Esophagus squamous epithelium (tissue), 5 donors: ENCODE measurements at places on chromosomes 1 and 21.

- no peak for DNase-seq
Measured at GRCh38 chr1:162357681-162358266, 18.9 kb downstream of the SPATA46 start.

- no peak for DNase-seq
Measured at GRCh38 chr1:209622841-209623829, 29.1 kb downstream of the LAMB3 start.

GRCh38 chr1:12397462-12398450 is 167.9 kb downstream of the VPS13D start:
- DNase-seq: no peak

DNA sequence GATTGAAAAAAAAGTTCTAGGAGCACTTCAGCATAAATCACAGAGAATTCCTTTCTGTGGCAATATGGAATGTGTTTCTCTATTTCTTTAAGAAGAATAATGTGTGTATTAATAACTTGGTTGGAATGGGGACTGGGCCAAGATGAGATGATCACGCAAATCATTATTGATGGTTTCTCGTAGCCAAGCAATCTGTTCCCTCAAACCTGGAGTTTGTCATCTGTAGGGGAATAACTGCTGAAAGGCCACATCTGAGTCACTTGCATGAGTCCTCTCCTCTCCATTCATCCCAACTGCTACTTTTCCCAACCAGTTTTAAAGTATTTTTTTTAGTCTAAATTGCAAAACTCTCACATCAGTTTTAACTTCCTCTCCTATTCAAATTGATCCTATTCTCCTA is 480.4 kb downstream of the PLPP3 start:
- DNase-seq: no peak

- DNase-seq: no peak
Measured at GRCh38 chr1:160428053-160428452, 27.7 kb downstream of the VANGL2 start.

DNA sequence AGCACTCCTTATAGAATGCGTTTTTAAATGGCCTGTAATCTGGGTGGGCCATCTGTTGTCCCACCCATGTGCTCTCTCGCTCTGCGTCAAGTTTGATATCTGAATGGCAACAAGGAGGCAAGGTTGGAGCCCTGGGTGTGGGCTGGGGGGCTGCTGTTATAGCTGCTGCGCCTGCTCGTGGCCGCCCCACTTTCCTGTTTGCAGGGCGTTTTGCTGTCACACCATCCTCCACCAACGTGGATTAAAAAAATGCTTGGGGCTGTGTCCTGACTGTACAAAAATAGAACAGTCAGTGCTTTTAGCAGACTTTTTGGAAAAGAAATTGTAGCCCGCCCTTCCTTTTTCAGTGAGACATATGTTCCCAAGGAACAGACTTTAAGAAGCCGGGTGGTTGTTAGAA is 25.4 kb downstream of the UMODL1 start:
- no peak for DNase-seq

DNA sequence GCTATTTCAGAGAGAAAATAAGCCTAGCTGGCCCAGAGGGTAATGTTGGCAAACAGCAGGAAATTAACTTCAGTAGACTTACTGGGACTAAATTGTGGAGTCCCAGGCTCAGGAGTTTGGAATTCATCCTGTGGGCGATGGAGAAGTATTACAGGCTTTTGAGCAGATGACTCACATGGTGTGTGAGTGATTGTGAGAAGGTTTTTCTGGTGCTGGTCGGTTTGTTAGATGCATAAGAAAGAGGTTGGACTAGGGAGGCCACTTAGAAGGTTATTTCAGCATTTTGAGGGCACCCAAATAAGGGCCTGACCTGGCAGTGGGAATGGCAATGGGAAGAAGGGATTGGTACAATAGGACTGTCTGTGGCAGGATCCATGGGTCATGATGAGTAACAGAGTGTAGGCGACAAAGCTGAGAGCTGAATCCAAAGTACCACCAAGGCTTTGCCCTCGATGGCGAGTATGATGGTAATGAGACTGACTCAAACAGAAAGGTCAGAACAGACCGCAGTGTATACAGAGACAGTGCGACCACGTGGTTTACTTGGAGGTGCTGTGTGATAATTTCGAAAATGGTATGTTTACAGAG is 69.2 kb upstream of the KIF26B start:
- DNase-seq: no peak

GRCh38 chr1:184022668-184023067 is 14.9 kb downstream of the COLGALT2 start:
- DNase-seq: no peak

GRCh38 chr1:236904892-236905741 is 99.1 kb downstream of the MT1HL1 start:
- no peak for DNase-seq

- DNase-seq: no peak
Measured at GRCh38 chr1:200279810-200280411, 129.9 kb downstream of the ZNF281 start.

DNA sequence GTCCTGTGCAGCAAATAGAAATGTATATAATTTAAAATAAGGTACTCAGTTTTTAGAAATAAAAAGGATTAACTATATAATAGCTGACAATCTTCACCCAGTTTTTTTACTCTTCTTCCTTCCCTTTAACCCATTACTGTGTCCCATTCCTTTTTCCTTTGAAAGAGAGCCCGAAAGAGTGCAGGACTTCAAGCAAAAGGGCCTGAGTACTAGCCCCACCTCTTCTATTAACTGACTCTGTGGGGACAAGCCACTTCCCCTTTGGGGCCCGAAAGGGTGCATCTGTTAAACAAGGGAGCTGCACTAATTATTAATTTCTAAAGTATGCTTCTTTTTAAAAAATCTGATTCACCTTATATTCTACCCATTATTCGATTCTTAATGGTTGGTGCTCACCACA is 3.3 kb downstream of the USP24 start:
- no peak for DNase-seq

DNA sequence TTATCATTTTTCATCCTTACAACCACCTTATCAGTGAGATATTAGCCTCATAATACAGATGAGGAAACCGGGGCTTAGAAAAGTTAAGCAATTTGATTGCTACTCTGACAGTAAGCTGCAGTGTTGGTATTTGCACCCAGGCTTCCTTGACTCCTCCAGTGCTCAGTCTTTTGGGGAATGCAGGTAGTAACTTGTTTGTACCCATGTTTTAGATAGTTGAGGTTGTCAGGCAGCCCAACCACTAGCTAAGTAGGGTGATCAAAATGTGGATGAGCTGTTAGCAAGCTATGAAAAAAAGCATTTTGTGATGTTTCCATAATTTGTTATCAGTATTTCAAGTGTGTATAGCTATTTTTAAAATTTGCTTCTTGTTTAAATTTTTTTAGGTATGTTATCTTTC is 80.8 kb downstream of the SASS6 start:
- no peak for DNase-seq

DNA sequence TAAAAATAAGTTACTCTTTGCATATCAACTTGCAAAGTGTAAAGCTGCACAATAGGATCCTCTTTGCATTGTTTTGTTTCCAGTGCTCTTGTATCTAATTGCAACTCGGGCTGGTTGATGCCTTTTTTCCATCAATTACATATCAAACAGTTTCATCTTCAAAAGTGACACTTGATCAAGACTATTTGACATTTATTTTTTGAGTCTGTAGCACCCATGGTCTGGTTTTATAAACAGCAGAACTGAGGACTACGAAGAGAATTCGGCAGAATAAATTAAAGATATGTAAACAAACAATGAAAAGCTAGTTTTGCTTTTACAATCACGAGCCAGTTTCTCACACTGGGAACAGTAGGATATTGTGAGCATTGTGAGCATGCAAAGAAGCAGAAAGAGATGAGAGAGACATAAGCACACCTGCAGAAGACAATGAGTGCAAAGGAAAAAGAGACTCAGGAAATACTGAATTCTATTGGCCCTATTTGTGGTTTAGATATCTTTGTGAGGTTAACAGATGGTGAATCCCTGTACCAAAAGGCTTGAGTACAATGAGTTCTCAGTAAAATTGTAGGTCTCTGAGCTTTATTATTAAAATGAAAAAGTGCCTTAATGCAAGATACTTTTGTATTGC is 45.4 kb downstream of the RPL5 start:
- no peak for DNase-seq

GRCh38 chr1:197951089-197951488 is 33.9 kb downstream of the LHX9 start:
- DNase-seq: no peak

- DNase-seq: no peak
Measured at GRCh38 chr1:177206831-177207355, 36.1 kb downstream of the BRINP2 start.

- no peak for DNase-seq
Measured at GRCh38 chr1:94929351-94930217, 2.7 kb upstream of the CNN3 start.

- DNase-seq: no peak
Measured at GRCh38 chr1:153563991-153564390, 1.7 kb downstream of the S100A2 start.

DNA sequence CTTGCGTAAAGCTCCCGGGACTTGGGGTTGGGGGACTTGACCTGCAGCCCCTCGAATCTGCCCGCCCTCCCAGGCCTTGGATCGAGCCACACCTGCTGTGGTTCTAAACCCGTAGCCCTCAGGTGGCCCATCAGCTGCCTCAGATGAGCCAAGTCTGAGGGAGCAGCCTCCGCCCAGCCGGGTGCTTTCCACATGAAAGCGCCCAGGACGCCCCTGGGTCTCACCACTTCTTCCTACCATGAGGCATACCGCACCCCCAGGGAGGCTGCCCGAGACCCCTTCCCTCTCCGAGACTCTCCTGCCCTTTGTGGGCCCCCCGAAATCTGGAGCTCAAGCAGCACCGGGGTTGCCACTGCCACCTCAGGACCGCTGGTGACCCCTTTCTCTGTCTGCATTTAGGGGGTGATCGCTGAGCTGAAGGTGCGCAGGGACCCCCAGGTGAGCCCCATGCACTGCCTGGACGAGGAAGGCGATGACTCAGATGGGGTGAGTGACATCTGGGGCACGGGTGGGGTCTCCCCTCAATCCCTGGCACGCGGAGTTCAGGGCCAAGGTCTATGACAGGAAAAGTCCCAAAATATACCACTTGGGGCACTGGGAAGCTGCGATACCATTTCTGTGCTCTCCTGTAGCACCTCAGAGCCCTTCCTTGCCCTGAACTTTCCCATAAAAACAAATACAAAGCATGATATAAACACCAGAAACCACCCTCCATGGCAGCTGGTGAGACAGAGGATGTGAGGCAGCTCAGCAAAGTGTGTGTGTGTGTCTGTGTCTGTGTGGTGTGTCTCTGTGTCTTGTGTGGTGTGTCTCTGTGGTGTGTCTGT is 68.5 kb downstream of the SLC19A1 start:
- DNase-seq: no peak

GRCh38 chr1:23497777-23498439 is 13.9 kb upstream of the ASAP3 start:
- no peak for DNase-seq

GRCh38 chr1:59908682-59909081 is 17.9 kb downstream of the CYP2J2 start:
- no peak for DNase-seq

DNA sequence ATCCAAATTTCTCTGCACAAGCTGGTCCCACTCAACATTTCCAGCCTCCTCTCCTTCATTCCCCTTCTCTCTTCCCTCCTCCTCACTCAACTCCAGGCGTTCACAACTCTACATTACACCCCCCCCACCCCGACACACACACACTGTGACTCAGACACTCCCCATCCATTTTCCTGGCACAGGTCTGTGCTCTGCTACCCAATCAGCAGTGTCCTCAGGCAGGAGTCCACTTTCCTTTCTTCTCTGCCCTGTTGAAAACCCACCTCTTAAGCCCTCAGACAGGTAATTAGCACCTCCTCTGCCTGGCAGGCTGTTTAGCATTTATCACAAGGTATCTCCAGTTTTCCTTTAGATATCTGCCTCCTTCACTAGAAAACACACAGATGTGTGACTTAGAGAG is 8.8 kb upstream of the LMX1A start:
- no peak for DNase-seq

DNA sequence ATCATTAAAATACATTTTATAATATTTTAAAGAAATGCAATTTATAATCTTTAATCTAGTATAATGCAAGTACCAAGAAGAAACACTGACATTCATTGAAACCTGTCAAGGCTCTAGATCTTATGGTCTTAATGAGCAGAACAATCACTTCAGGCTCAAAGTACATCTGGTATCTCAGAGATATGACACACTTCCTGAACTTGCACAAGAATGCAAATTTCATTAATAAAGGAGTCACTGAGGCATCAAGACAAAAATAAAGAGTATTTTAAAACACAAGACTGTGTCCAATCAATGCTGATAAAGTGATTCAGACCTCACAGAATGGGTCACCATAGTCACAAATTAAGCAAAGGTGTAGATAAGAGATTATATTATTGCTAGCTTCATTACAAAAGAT is 178.1 kb downstream of the AK5 start:
- DNase-seq: no peak

DNA sequence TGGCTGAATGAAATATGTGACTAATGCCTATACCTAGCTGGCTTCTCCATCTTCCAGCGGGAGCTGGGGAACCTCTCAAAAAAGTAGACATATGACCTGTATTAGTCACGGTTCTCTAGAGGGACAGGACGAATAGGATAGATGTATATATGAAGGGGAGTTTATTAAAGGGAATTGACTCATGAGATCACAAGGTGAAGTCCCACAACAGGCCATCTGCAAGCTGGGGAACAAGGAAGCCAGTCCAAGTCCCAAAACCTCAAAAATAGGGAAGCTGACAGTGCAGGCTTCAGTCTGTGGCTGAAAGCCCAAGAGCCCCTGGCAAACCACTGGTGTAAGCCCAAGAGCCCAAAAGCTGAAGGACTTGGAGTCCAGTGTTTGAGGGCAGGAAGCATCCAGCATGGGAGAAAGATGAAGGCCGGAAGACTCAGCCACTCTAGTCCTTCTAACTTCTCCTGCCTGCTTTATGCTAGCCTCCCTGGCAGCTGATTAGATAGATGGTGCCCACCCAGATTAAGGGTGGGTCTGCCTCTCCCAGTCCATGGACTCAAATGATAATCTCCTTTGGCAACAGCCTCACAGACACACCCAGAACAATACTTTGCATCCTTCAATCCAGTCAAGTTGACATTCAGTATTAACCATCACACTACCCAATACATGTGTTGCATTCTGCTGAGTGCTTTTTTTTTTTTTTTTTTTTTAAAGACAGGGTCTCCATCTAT is 19.6 kb downstream of the OLIG1 start:
- DNase-seq: no peak

- DNase-seq: no peak
Measured at GRCh38 chr1:214404154-214404553, 123.2 kb downstream of the SMYD2 start.
